ENCODE measurements at places on chromosomes 4 and X.

GRCh38 chr4:133190098-133190497 lies 41.0 kb downstream of the PCDH10 start:
- DNase-seq = no peak

DNA sequence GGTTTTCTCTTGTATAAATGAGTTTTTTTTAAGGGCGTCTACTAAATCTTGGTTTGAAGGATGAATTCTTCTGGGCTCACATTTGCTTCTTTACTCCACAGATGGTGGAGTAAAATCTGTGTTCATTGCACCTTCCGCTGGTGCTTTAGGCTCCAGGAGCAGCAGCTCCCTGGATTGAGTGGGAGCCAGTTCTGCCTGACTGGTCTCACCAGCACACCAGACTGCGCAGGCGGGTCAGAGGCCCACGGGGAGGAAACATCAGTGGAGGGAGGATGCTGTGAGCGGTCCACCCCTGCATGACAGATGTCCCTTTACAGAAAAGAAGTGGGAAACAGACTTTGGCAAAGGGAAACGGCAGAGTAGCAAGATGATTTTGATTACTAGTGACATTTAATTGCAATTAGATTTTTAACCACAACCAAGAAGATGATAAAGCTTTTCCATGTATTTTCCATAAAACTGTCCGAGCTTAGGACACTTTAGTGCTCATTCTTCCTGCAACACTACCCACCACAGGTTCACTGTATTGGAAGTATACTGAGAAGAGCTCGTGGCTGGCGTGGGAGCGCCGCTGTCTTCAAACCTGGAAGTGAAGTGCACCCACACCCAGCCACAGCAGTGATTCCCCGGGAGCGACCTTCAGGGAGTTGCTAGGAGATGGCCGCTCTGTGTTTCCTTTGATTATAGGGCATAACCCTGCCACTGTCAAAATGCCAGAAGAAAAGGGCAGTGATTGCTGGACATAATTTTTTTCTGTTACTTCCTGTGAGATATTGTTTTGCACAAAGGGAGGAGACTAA lies 95.2 kb downstream of the SORBS2 start:
- DNase-seq = no peak

GRCh38 chr4:113003841-113004240 lies 45.6 kb upstream of the ANK2 start:
- DNase-seq = no peak

- DNase-seq = no peak
Measured at GRCh38 chr4:41468122-41468521, 69.8 kb upstream of the LIMCH1 start.

- no peak for DNase-seq
Measured at GRCh38 chr4:84799318-84799717, 167.2 kb downstream of the WDFY3 start.

DNA sequence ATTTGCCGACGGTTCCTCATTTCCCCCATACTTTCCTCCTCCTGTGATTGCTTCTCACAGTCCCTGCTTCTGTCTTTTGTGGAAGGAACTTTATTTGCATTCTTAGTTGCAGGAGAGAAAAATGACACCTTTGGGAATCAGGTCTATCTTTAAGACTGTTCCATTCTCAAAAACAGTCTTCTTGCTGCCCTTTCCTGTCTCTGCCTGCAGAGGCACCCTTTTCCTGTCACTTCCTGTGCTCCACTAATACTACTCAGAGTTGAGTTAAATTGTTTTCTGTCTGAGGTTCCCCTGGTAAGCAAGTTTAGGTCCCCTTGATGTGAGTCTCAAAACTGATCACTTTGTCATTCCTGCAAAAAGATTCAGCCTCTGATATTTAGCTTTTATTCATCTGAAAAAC lies 208.8 kb upstream of the CLNK start:
- no peak for DNase-seq

DNA sequence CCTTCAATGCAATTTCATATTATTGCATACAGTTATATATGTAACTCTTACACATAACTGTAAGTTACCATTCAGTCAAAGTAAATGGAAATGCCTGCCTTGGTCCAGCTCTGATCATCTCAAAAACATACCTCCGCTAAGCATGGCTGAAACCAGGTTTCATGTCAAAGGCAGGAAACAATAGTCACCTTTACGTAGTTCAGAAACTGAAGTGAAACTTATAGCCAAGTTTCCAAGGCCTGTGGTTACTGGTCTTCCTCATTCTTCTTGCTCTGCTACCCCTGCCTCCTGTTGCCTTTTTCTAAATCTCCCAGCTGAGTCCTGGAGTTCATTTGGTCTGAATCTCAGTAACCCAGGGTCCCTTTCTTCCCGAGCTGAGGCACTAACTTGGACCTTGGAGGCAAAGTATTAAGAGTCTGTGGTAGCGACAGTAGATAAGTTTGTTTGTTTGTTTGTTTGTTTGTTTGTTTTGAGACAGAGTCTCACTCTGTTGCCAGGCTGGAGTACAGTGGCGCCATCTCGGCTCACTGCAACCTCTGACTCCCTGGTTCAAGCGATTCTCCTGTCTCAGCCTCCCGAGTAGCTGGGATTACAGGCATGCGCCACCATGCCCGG lies 30.8 kb downstream of the DAPP1 start:
- no peak for DNase-seq

- DNase-seq = peak; percentile 13
Measured at GRCh38 chr4:36243355-36244256, 708 bp downstream of the ARAP2 start.

DNA sequence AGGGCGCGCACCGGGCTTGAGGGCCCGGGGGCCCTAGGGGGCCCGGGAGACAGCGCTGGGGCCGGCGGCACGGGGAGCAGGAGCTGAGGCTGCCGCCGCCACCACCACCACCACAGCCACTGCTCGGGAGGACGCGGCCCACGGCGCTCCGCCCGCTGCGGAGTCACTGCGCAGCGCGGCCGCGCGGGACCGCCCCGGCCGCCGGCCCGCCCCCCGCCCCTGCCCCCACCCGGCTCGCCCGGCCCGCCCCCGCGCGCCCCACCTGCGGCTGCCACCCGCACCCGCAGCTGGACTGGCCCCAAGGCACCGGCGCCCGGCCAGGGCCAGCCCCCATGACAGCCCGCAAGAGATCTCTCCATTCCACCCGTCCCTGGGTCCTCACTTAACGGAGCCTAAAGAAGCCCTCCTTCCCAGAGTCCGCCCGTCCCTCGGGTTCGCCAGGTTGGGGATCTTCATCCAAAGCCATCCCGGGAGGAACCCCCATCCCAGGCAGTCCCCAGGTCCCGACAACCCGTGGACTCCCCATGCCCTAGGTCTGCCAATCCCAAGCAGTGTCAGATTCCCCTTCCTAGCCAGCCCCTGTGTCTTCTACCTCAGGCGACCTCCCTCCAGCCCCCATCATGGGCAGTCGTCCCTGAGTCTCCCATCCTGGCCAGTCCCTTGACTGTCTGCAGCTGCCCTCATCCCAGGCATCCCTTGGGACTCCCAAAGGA lies 40.0 kb upstream of the IQSEC2 start:
- no peak for DNase-seq

DNA sequence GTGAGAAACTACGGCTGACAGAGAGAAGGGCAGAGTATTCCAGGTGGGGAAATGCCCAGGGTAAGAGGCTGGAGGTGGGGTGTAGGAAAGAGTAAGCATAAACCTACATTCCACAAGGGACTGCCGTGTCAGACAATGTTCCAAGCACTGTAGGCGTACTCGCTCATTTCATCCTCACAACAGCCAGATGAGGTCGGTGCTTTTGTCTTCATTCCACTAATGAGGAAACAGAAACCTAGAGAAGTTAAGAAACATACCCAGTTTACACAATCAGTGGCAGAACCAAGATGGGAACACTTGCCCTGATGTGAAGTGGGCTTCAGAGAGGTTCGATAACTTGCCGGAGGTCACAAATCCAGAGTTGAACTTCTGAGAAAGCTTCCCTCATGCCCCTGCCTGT lies 4.6 kb downstream of the SASH3 start:
- DNase-seq = no peak

DNA sequence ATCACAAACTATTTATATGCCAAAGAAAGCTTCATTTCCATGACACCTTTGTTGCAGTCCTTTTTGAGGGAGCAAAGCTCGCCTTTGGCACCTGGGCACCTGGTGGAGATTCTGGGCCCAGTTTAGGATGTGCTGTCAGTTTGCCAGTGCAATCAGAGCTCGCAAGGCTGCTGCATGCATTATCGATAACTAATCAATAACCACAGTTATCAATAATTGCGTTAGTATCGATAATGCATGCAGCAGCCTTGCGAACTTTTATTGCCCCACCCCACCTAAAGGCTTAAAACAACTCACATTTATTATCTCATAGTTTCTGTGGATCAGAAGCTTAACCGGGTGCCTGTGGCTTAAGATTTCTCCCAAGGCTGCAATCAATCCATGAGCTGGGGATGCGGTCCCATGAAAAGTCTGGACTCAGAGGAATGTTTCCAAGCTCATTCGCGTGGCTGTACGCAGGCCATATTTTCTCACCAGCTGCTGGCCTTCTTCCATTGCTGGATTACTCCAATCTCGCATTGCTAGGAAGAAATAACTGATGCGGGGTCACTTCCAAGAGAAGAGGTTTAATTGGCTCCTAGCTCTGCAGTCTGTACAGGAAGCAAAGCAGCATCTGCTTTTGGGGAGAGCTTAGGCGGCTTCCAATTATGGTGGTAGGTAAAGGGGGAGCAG lies 6.2 kb upstream of the AFAP1 start:
- no peak for DNase-seq

DNA sequence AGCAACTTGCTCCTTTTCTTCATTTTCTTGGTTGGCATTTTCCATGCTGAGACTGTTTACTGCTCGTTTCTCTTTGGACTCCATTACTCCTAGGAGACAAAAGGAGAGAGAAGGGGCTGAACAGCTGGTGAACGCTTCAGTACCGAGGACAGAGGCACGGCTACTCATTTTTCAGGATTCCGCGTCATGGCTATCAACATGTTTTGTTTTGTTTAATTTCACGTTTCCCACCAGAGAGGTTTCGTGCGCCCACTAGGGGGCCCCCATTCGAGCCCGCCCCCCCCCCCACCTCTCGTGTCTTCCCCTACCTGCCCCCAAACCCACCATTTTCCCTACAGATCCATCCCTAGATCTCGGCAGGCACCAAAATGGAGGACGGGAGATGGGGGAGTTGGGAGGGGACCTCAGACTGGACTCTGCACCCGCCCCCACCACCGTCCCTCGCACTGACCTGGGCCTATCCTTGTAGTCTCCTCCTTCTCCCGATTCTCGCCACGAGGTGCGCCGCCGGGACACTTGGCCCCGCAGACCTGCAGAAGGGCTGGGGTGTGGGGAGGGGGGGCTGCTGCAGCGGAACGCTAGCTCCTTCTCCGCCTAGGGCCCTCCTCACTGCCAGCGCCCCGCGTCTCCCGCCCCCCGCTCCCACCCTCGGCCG lies 653 bp downstream of the BEX1 start:
- DNase-seq = no peak

- DNase-seq = no peak
Measured at GRCh38 chrX:19448077-19448476, 67.2 kb downstream of the MAP3K15 start.

DNA sequence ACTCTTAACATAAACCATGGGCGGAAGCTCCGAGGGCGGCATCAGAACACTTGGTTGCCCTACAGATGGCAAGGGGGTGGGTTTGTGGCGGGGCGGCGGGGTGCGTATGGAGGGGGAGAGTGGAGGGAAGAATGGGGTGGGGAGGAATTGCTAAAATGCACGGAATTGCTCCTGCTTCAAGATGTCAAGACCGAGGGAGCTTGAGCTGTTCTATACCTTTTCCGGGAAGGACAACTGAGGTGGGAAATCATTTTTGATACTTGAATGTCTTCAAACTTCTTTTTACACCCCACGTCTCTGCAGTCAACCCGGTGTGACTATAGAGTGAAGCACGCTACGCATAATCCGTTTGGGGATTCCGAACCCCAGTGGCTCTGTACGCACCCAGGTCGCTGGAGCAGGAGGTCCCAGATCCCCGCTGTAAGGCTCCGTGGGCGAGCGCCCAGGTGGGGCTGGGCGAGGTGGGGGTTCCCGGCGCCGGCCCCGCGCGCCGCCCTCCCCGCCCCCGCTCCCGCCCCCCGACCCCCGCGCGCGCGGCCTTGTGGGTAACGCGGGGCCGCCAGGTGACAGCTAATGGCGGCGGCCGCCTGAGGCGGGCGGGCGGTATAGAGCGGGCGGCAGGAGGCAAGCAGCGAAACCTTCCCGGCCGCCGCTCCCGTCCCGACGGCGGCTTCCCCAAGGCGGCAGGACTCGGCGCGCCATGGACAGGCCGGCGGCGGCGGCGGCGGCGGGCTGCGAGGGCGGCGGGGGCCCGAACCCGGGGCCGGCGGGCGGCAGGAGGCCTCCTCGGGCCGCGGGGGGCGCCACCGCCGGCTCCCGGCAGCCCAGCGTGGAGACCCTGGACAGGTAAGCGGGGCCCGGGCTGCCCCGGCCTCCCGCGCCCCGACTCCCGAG lies at the start of gene MTMR1:
TSS of gene MTMR1 (plus strand) at position 566 of the 894 bp plus-strand sequence. CDS start at position 701, 135 bp downstream.
- peak; percentile 48 for DNase-seq

GRCh38 chr4:2322841-2323240 lies 60.9 kb upstream of the MXD4 start:
- DNase-seq = no peak

DNA sequence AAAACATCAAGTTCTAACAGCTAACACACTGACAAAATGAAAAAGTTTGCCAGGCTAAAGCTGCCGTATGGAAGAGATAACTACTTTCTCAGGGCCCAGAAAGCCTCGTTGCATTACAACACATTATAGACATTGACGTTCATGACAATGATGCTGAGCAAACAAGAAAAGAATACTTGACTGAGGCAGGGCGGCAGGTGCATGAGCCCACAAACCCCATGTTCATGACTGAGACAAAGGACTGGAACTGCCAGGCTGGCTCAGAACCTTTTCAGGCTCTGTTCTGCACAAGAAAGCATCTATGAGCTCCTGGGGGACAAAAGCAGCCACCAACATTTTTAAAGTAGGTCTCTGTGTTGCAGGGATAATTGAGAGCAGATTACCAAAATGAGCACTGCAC lies 13.6 kb downstream of the TLR6 start:
- DNase-seq = no peak

DNA sequence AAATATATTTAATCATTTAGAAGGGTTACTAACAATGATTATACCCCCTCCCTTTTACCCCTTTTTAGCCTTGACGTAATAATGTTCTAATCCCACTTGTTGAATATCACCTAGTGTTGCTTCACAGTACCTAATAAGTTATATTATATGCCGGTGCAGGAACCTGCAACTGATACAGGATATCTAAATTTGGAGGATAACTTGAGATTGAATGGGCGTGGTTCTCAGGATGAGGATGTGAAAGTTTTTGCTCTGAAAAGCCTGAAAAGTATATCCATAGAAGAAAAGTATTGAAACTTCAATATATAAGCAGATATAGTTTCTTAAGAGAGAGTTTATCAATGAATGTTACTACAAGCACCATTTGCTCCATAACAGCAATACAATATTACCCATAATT lies 59.8 kb downstream of the ZNF711 start:
- DNase-seq = no peak

- no peak for DNase-seq
Measured at GRCh38 chrX:122363112-122363795, 820.8 kb upstream of the GRIA3 start.

- DNase-seq = no peak
Measured at GRCh38 chr4:52640808-52641565, 18.1 kb downstream of the USP46 start.

GRCh38 chr4:18252052-18252451 lies 230.5 kb upstream of the LCORL start:
- DNase-seq = no peak

All from T follicular helper cell (primary cell).